Inflammatory macrophage (primary cell): ENCODE measurements at places on chromosomes 5 and 9.

GRCh38 chr9:78234810-78235209 lies 1.1 kb upstream of the CEP78 start:
- no peak for DNase-seq

DNA sequence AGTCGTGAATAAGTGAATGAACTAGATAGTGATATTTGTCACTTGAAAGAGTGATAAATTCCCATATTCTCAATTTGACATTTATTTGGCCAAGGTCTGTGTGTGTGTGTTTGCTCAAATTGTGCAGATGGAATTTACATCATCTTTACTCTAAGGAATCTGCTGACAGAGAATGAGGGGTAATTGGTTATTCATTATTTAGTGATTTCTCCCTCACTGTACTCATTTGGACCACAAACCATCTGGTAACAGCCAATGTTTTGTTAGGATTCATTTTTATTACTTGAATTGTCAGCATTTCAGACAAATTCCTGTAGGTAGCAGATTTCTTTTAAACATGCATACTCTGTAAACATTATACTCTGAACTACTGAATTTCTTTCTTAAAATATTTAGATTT lies 15.6 kb downstream of the VCAN start:
- DNase-seq: no peak

DNA sequence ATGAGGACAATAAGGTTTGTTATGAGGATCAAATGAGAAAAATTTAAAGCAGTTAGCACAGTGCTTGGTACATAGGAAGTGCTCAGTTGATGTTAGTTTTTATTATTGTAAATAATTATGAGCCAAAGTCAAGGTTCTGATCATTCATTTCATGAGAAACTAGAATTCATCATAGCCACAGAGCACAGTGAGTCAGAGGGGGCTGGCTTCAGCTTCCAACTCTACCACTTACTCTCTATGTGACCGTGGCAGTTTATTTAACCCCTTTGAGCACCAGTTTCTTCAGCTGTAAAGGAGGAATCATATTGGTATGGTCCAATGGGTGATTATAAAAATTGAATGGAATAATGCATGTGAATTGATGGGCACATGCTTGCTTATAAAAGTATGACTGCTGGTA lies 39.4 kb downstream of the KLHL3 start:
- no peak for DNase-seq

DNA sequence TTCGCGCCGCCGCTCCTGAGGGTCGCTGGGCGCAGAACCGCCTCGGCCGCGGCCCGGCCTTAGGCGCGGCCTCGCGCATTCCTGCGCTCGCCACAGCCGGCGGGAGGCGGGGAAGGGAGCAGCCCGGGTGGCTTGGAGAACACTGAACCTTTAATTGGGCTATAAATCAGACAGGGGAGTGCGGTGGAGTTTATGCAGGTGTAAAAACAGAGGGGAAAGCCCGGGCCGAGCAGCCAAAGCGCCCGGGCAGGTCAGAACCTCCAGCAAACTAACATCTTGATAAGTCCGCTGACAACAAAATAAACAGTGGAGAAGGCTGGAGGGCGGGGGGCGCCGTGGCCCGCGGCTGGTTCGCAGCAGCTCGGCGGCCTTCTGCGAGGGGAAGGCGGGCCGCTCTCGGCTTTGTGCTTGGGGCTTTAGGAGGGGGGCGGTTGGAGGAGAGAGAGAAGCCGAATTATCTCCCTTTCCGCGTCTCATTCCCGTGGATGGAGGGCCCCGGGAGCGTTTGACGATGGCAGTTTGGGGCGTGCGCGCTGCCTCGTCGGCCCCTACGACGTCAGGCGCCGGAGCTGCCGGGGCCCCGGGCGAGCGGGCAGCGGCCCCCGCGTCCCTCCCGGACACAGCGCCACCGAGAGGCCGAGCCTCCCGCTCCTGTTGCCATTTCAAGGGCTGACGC lies 11.3 kb downstream of the FOXD1 start:
- DNase-seq: no peak

- DNase-seq: peak; percentile 90
These were observed 2.6 kb upstream of the ENC1 start for GRCh38 chr5:74643111-74643562.

DNA sequence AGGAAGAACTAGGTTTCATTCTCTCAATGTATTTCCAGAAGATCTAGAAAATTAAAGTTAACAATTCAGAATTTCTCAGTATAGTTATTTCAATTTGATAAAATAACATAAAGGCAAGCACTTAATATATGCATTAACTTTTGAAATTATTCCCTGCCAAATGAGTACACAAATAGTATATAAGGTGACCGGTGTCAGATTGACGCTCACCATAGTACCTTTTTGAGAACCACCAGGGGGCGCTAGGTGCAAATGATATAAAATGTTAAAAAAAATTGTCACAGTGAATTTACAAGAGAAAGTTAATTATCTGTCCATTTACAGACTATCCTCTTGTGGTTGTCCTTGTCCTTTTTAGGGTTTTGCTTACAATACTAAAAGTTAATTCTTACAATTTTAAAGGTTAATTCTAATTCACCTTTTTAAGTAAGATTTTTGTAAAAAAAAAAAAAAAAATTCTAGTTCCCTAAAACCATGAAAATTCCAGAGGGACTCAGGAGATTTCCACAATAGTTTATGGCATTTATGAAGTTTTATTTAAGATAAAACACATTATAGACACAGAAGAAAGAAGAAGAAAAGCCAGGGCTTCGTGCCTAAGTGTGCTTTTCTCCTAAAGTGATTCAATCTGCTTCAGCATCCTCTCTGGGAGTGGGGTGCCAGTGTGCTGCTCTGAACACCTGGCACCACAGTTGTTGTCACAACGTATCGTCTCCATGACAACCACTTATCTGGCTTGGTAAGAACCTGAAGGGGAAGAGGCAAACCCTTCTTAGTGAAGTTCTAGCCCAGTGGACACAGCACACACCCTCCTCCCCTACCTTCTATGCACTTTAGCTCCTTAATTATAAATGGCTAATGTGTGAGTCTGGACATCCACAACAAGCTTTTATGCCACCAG lies 1.7 kb downstream of the ADAMTS16 start:
- peak; percentile 36 for DNase-seq

DNA sequence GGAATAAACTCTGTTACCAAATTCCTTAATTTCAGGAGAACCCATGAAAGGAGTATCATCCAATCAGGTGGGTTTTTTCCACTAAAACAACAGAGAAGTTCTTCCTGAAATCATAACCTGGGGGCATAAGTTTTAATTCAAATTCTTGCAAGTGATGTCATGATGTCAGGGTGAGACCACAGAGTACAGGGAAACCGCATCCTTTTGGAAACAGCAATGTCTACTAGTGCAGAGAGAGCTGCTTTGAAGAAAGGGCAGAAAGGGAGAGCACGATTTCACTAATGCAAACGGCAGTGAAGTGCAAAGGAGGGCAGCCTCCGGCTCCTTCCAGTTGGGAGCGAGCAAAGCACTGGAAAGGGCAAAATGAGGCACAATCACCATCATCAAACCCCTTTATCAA lies 20.6 kb upstream of the CMBL start:
- DNase-seq: no peak

GRCh38 chr9:129712634-129713401 lies 40.0 kb downstream of the PTGES start:
- peak; percentile 74 for DNase-seq

- DNase-seq: no peak
These were observed 44.6 kb upstream of the SPDL1 start for GRCh38 chr5:169538944-169539343.

DNA sequence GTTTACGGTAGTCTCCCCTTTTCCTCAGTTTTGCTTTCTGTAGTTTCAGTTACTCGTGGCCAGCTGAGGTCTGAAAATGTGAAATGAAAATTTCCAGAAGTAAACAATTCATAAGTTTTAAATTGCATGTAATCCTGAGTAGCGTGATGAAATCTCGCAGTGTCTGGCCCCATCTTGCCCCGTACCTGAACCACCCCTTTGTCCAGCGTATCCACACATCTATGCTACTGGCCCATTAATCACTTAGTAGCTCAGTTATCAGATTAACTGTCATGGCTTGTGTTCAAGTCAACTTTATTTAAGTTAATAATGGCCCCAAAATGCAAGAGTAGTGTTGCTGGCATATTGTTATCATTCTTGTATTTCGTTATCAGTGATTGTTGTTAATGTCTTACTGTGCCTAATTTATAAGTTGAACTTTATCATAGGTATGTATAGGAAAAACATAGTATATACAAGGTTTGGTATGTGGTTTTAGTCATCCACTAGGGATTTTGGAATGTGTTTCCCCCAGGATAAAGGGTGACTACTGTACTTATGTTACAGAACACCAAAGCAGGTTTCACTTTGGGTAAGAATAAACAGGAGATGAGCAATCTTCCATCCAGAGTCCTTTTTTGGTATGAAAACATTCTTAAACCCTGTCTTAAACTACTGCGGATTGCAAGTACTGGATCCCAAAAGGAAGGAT lies 118.4 kb upstream of the KCNN2 start:
- DNase-seq: no peak

DNA sequence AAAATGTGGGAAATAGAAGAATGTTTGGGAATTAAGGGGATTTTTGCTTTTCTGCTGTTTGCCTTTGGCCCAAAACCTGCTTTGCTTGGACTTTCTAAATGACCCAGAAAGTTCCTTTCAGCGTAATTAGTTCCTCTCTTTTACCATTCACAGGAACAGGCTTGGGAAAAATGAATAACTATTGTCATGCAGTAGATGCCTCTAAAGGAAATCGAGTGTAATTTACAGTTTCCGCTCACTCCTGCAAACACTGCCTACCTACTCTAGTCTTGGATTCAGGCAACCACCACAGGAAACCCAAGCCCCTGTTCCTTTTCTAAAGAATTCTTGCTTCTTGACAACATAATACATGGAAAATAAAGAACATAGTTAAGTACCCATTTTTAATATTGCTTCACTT lies 25.0 kb downstream of the TTC23L start:
- DNase-seq: no peak

GRCh38 chr9:109203761-109204360 lies 36.8 kb upstream of the FRRS1L start:
- DNase-seq: no peak

- DNase-seq: no peak
These were observed 653.7 kb downstream of the NR2F1-AS1 start for GRCh38 chr5:92927291-92927778.

GRCh38 chr5:73125289-73125688 lies 4.9 kb downstream of the TMEM171 start:
- DNase-seq: no peak

DNA sequence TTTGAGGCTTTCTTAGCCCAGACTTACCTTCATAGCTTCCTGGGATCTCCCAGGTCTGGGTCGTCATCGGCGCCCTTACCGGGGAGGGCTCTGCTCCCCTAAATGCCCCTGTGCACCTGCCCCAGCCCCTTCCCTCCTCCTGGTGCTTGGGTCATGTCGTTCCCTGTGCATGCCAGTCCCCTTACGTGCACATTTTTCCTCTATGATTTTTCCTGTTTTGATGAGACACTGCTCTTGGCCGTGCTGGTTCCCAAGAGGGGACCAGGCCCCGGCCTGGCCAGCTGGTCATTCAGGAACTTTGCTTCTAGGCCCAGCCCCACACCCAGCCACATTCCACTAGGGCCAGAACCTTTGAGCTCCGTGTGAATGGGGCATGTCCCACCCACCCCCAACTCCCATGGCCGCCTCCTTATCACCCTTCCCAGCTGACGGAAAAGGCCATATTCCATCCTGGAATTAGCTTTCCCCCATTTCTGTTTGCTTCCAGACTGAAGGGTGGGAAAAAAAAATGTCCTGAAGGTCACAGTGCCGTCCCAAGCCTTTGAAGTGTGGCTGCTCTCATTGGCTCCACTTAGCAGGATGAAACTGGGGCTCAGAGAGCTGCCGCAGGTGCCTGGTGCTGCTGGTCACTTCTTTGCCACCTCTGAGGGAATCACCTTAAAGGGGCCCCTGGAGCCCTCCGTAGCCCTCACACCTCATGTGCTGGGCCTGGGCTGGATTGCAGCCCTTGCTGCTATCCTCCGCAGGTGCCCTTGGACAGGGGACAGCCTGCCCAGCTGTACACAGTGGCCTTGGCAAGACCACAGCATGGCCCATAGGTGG lies 25.1 kb downstream of the ERGIC1 start:
- DNase-seq: no peak

- no peak for DNase-seq
These were observed 4.3 kb downstream of the FAM174A start for GRCh38 chr5:100539519-100539918.

- peak; percentile 90 for DNase-seq
These were observed 18.3 kb upstream of the NDST1 start for GRCh38 chr5:150489360-150490295.

DNA sequence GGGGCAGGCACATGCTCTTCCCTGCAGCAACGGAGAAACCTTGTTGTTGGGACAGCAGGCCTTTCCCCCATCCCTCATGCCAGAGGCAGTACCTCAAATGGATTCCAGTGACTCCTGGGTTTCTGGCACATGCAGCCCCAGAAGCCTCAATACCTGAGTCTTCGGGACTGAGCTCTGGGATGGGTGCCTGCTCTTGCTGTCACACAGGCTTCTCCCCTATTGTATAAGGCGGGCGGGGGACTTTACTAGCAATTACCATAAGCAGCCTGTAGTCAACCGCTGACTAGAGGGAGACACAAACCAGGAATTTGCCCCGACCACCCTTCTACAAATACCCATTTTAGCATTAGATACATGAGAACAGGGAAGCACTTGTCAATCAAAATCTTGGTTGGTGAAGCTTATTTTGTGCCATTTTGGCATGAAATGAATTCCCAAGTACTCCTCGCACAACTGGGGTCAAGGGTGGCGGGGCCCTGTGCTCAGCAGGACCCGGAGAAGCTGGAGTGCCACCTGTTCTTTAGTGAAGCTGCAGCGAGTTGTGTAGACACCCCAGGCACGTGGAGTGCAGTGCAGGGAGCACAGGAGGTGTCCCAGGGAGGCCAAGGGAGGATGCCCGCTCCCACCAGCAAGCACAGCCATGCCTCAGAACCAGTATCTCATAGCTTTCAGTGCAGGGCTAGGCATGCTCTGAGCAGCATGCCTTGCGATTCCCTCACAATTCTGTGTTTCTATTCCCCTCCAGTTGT lies 21.2 kb downstream of the S1PR3 start:
- no peak for DNase-seq

DNA sequence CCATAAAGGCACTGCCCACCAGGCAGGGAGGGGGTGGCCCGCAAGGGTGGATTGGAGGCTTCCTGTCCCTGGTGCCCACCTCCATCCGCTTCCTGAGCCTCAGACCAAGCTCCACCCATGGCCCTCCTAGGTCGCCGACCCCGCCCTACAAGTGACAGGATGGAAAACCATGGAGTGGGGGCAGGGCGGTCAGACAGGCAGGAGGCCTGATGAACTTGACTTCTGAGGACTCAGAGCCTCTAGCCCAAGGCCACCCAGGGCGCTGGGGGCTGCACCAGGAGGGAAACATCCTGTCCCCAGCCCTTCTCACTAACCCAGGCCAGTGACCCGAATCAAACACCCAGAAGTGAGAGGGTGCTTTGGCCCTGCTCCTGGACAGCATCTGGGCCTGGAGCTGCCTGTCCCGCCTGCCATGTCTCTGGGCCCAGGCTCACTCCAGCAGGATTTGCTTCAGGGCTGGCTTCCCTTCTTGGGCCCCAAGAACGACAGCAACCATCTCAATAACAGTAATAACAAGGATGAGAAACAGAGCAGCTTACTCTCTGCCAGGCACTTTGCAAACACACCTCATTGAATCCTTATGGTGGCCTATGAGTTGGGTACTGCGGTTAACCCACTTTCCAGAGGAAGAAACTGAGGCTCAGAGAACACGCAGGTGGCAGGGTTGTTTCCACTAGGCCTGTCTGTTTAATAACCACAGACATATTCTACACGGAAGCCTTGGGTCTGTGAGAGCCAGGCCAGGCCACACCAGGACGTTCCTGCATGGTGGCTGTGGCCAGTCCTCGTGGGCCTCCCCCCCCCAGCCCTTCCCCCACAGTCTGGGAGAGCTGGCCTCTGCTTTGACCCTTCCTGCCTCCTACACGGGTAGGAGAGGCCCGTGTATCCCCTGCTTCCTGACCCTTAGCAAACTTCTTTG lies 4.4 kb upstream of the ST6GALNAC6 start:
- DNase-seq: peak; percentile 64

GRCh38 chr5:78509884-78510769 lies 138.4 kb downstream of the LHFPL2 start:
- DNase-seq: peak; percentile 62
